Psoas muscle (tissue), 8 donors: ENCODE measurements at places on chromosomes 7 and 10. TPM values are rescaled to one million over a fixed set of nuclear protein-coding genes. Genes with fewer than 3 reads are reported as not detected.

Gene IGF2BP3
- total RNA-seq, result 0.49 TPM

DNA sequence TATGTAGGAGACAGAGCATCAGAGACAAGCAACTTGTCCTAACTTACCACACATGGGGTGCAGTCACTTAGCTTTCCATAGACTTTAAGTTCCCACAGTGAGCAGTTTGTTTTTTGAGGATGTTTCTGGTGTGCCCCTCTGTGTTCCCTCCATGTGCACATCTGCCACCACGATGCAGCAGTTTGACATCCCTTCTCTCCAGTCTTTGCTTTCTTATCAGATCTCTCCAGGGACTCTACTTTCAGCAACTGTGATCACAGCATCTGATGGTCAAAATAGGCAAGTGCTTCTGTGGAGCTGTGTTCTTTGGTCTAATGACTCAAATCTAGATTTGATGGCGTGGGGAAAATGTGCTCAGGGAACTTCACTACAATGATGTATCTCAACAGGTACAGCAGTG, 96.5 kb upstream of the NAMPT start:
- DNase-seq, result no peak

Gene GPR15LG
- total RNA-seq, result not detected

- no peak for DNase-seq
These were observed 434.3 kb upstream of the C7orf33 start for GRCh38 chr7:148156233-148156632.

DNA sequence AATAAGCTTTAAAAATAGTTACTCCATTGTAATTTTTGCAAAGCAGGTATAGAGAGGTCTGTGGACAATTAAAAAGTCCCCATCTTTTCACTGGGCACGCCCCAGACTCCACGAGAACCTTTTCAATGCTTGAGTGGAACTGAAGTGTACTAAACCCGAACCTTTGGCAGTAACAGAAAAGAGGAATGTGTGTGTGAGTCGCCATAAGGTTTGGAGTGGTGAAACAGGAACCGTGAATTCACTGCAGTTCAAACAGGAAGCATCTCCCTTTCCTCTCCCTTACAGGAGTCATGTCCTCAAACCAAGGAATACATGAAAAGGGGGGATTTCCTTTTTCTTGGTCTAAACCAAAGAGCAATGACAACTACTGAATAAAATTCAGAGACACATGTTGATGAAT, 23.2 kb downstream of the NDUFB2 start:
- DNase-seq, result no peak
